Stimulated activated memory B cell treated with anti-CD40 and anti-IgM and Interleukin-4, amounts not matched to agents 10 μg/mL and 1 μg/mL and 100 μg/mL, for 72 hours (primary cell): ENCODE measurements at places on chromosomes 7 and 10.

GRCh38 chr7:136656516-136656915, 211.9 kb upstream of the CHRM2 start:
- H3K4me1 ChIP-seq, result no peaks in the 10 kb centered on the region
- H3K27me3 ChIP-seq, result no peaks in the 10 kb centered on the region
- ATAC-seq, result no peak
- H3K27ac ChIP-seq, result no peak overlapping the region
- no peaks in the 10 kb centered on the region for H3K36me3 ChIP-seq

- H3K4me3 ChIP-seq, result no peak overlapping the region
- no peaks in the 10 kb centered on the region for H3K27me3 ChIP-seq
- no peak for ATAC-seq
- H3K36me3 ChIP-seq, result peaks cover 40% of the 10 kb centered on the region
Measured at GRCh38 chr10:88920198-88920597, 32.4 kb downstream of the ACTA2 start.

DNA sequence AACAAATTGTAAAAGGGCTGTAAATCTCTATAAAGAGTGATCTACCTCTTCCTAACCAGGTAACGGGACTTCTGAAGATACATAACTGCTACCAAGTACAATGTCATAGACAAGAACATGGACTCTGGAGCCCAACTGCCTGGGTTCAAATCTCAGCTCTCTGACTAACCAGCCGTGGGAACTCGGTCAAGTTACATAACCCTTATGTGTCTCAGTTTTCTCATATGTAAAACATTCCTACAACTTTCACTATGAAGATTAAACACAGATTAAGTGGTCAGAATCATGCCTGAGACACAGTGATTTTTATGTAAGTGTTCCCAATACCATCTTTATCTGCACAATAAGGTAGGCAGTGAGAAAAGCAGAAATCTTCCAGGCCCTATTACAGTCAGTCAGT, 52.6 kb downstream of the ITGB1 start:
- no peak for ATAC-seq
- no peak overlapping the region for H3K4me3 ChIP-seq
- H3K4me1 ChIP-seq, result no peaks in the 10 kb centered on the region
- H3K36me3 ChIP-seq, result peaks cover 24% of the 10 kb centered on the region
- H3K27ac ChIP-seq, result no peak overlapping the region

DNA sequence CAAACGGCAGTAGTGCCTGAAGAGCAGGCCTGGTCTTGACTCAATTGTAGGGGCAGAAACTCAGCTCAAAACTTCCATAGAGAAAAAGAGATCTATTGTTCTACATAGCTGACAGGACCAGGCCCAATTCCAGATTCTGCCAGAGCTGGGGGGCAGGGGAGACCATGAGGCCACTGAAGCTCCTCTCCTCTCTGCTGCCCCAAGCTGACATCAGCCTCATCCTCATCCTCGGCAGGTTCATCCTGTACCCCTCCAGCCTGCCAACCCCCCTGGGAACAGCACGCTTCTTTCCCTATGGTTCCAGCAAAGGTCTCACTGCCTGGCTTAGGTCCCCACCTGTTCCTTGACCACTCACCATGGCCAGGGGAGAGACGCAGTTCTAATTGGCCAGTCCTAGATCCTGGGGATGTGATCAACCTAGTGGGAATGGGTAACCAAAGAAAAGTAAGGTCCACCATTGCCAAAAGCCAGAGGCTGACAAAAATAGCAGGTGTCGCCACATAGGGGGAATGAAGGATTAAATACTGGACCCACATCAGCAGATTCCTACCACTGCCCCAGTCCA, 42.9 kb downstream of the CCDC3 start:
- H3K27me3 ChIP-seq, result peaks cover 47% of the 10 kb centered on the region
- no peaks in the 10 kb centered on the region for H3K36me3 ChIP-seq
- H3K4me3 ChIP-seq, result no peak overlapping the region

- no peaks in the 10 kb centered on the region for H3K4me1 ChIP-seq
- no peak overlapping the region for H3K27ac ChIP-seq
- peaks cover 32% of the 10 kb centered on the region for H3K27me3 ChIP-seq
- H3K4me3 ChIP-seq, result no peak overlapping the region
- ATAC-seq, result no peak
- no peaks in the 10 kb centered on the region for H3K36me3 ChIP-seq
Measured at GRCh38 chr10:123068087-123068853, 59.5 kb downstream of the ACADSB start.
